ENCODE measurements at places on chromosomes 7 and 10. TPM values are rescaled to one million over a fixed set of nuclear protein-coding genes. Genes with fewer than 3 reads are reported as not detected.

The DIP2C gene
- 16.6 TPM for total RNA-seq

The PDK4 gene
- 37.9 TPM for total RNA-seq

The C7orf57 gene
- 0.35 TPM for total RNA-seq

The SPDYE9 gene
- total RNA-seq: not detected

The NME8 gene
- total RNA-seq: not detected
